ENCODE measurements at places on chromosomes 16 and 17.

- peak; percentile 5 for DNase-seq
These were observed 16.4 kb downstream of the RARA start for GRCh38 chr17:40325156-40326013.

DNA sequence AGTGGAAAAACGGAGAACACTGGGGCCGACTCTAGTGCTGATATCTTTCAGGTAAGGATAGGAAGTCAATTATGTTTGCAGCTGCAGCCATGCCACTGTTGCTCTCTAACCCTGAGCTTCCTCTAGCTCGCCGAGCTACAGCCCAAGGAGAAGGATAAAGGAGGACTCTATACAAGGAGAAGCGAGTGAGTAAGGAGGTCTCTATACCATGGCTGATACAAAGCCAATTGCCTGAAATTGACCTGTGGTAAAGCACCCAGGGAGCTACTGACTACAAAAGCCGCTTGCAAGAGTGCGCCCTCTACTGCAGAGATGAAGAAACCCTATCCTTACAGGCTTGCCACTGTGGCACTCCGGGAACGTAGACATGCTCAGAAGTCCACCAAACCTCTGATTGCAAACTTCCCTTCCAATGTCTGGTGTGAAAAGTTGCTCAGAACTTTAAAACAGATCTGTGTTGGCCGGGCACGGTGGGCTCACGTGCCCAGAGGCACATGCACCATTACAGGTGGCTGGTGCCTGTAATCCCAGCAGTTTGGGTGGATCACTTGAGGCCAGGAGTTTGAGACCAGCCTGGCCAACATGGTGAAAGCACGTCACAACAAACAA, 10.8 kb upstream of the SLC46A1 start:
- peak; percentile 72 for DNase-seq

DNA sequence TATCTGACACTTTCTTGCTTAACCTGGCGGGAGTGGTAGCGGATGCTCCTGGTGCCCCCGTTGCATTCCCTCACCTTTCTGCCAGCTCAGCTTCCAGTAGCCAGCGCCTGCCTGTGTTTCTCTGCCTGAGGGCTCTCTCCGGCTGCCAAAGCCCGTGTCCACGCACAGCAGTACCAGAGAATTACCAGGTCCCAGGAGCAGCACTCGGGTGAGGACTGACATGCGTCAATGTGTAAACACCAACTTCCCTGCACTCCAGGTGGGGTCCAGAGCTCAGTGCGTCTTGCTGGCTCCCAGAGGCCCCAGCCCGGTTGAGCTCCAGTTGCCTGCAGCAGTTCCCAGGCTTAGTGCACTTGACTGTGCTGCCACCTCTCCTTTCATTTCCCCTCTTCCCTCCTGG, 54.8 kb downstream of the CDH13 start:
- DNase-seq = no peak

GRCh38 chr17:78357177-78357586, 2.7 kb downstream of the SOCS3 start:
- no peak for DNase-seq

- no peak for DNase-seq
These were observed 157.2 kb downstream of the TMEM132E start for GRCh38 chr17:34736611-34737010.

DNA sequence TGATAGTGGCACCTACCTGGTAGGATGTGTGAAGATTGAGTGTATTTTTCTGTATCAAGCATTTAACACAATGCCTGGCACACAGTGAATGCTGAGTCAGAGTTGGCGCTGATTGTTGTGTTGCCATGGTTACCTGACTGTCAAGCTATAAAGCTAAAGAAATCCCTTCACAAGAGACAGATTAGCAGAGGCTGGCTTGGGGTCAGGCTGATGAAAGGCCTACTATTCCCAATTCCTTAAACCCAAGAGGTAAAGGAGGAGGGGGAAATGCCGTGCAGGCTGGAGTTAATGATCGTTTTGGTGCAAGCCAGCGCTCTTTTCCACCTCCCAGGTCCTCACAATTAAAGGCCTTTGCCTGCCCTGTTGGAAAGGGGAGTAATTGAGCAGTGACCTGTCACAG, 5.9 kb downstream of the CLEC19A start:
- DNase-seq = peak; percentile 77

DNA sequence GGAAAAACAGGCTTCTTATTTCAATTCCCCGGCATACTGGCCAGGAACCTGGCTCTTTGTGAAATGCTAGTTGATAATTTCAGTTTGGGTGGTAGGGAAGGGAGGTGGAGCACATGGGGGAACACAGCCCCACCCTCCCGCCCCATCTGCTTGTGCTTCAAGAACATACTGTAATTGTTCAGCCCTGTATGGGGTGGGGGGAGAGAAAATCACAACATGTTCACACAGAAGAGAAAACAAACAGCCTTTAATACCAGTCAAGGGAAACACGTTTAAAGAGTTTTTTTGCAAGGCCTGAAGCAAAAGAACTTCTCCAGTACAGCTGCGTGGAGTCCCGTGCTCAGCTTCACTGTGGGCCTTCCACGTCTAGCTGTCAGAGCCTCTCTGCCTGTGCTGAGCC, 59.7 kb downstream of the SHISA6 start:
- DNase-seq = no peak

GRCh38 chr16:2046893-2047329, 723 bp downstream of the NTHL1 start:
- no peak for DNase-seq

DNA sequence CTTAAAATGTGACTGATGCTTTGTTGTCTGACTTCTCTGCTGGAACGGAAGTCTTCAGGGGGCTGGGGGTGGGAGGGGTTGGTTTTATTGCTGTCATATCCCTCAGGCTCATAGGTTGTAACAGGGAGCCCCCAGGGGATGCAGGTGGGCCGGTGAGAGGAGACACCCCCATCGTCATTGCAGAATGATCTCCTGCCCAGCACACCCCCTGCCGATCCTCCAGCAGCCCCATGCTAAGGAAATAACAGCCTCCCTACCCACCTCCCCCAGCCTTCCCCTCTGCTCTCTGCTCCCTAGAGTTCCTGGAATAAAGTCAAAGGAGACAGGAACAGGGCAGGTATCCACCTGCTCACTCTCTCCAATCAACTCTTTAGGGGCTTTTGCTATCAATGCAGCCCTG, 270.1 kb upstream of the TNRC6C start:
- no peak for DNase-seq

All from RPMI8226 (cell line).